CD4-positive, CD25-positive, alpha-beta regulatory T cell (primary cell): ENCODE measurements at places on chromosomes 3 and 15. TPM values are rescaled to one million over a fixed set of nuclear protein-coding genes. Genes with fewer than 3 reads are reported as not detected.

The VPS8 gene
- total RNA-seq, result 73.8 TPM

DNA sequence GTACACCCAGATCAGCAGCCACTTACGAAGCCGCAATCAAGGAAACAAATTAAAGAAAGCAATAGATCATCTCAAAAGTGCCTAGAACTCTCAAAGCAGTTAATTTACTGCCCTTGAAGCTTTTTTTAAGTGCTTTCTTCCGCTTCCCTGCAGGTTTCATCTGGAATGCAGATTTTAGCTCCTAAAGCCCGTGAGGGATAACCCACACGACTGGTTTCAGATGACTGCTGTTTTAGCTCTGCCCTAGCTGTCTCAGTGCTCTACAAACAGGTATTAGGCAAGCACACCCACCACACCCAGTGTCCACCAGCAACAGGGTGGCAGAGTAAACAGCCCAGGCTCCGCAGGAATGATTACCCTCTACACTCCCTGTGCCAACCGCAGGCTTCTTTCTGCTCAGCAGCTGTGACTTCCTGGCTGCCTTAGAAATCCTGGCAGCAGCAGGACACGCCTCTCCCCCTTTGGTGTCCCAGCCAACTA lies 126.0 kb downstream of the FMN1 start:
- DNase-seq, result no peak

DNA sequence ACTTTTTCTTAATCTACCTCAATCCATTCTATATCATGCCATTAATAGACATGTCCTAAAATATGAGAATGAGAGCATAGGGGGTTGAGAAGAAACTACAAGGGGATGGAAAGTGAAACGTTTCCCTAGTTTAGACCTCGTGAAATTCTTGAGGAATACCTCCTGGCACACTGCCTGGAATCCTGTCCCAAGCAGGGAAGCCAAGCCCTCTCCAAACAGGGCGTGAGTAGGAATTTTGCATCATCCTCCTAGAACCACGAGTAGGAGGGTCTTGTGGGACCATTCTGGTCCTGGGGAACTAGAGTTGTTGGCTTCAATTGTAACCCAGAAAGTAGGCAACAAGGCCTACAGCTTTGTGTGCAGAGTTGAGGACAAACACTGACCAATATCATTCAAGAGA lies 19.6 kb upstream of the C3orf80 start:
- no peak for DNase-seq

DNA sequence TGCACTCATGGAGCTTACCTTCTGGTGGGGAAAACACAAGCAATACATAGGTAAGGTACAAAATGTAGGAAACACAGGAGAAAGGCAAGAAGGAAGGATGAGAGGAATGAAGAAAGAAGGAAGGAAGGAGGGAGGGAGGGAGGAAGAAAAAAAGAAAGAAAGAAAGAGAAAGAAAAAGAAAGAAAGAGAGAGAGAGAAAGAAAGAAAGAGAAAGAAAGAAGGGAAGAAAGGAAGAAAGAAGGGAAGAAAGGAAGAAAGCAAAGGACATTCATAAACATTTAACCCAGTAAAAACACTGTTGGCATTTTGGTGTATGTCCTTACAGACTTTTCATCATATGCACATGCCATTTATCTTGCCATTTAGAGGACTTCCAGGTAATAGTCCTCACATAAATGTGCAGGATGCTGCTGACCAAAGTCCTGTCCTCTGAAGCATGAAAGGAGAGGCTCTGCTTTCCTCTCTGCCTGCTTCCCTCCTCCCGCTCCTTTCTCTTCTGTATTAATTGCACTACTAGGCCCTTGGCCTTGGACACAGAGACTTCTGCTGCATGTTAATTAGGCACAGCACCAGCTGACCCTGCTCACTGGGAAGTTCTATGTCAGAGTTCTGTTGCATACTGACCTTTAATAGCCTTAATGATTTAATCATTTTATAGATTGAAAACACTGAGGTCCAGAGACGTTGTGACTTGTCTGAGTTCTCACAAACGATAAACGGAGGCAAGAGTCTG lies 29.7 kb upstream of the NDUFB4 start:
- no peak for DNase-seq
